B cell (primary cell): ENCODE measurements at places on chromosomes 11 and 22. TPM values are rescaled to one million over a fixed set of nuclear protein-coding genes. Genes with fewer than 3 reads are reported as not detected.

The ADM gene
- 5.6 and 10.4 TPM in 2 replicates for total RNA-seq

The CST6 gene
- not detected in 2 replicates for total RNA-seq

The TP53AIP1 gene
- 0.12 TPM in 1 of 2 replicates, not detected in the other for total RNA-seq

The SLC22A25 gene
- not detected in 2 replicates for total RNA-seq

The VSTM5 gene
- total RNA-seq = not detected in 2 replicates

The UBQLNL gene
- total RNA-seq = 1.3 and 1.4 TPM in 2 replicates

GRCh38 chr11:94060401-94060800, 39.2 kb downstream of the HEPHL1 start:
- DNase-seq = no peak

DNA sequence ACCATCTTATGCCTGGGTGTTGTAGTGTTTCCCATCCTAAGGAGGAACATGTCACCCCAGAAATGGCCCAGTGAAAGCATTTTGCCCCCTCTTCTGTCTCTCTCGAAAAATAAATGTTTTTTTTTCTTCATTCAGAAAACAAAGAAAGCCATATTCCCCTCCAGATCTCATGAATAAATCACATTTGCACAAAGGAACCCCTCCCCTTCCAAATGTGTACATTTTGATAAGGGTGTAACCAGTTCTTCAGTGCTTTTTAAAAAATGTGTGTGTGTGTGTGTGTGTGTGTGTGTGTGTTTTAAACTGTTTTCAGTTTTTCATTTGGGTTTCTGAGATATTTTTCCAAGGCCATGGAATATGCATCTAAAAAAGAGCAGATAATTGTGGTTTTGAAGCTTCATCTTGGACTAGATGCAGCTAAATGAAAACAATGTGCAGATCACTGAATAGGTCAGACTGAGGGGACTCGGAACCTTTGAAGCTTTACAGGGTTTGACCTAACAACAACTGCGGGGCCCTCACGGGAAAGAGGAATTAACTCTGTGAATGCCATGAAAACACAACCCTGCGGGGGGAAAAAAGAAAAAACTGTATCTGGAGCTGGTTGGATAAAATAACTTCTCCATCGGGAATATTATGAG, 76.4 kb downstream of the YAP1 start:
- DNase-seq = no peak

DNA sequence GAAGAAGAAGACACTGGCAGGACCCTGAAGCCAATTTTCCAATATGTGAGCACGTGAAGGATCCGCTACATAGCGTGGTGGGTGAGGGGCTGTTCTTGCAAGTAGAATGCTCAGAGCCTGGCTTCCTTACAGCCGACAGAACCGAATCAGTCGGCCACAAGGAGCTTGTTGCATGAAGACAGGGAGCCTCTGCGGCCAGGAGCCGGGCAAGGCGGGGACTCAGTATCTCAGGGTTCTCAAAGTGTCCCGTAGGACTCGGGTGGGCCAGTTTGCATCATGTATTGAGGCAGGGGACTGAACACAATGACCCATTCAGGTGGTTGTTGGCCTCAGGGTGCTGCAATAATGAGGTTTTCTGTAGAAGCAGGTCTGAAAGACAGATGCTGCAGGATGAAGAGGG, 289.5 kb downstream of the NTM start:
- no peak for DNase-seq

- no peak for DNase-seq
Measured at GRCh38 chr11:702462-703461, 3.3 kb upstream of the EPS8L2 start.

GRCh38 chr11:74992852-74993251, 4.1 kb downstream of the NEU3 start:
- peak; percentile 12 for DNase-seq

DNA sequence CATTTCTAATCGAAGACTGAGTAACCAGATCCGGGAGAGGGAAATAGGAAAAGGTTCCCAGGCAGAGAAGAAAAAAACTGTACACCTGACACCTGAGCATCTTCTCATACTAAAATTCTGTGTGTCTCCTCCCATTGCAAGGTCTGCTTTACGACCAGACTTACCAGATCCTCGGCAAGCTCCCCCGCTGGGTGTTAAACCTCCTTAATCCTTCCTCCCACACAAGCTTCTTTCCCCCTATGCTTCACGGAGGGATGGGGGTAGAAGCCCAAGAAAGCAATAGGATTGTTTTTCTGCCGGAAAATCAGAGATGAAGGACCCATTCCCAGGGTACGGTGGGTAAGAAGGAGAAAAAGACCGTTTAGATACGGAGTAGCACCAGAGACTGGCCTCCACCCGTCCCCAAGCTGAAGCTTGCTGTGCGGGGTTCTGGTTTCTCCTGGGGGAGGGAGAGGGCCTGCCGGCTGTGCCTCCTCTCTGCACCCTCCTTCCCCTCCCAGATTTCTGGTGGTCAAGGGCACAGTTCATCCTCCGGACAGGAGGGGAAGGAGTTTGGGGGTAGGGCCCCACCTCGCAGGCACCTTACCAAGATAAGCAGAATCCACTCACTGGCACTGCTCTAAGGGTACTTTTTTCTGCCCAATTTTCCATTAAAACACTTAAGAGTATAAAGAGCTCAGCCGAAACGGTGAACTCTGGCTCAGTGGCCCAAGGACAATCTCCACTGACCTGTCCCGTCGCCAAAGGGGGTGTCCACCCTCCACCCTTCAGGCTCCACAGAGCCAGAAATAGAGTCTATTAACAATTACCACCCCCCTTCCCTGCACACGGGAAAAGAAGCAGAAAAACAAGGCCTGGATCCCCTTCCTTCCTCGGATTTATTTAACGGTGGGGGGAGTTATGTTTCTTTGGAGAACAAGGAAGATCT, 1.2 kb downstream of the TOB2 start:
- peak; percentile 59 for DNase-seq

DNA sequence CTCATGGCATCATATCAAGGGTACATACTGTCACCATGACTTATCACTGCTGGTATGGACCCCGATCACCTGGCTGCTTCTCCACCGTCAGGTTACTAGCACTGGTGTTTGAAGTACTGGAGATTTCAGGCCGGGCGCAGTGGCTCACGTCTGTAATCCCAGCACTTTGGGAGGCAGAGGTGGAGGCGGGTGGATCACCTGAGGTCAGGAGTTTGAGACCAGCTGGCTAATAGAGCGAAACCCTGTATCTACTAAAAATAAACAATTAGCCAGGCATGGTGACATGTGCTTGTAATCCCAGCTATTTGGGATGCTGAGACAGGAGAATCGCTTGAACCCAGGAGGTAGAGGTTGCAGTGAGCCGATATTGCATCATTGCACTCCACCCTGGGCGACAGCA, 82.4 kb upstream of the ANO1 start:
- DNase-seq = no peak

DNA sequence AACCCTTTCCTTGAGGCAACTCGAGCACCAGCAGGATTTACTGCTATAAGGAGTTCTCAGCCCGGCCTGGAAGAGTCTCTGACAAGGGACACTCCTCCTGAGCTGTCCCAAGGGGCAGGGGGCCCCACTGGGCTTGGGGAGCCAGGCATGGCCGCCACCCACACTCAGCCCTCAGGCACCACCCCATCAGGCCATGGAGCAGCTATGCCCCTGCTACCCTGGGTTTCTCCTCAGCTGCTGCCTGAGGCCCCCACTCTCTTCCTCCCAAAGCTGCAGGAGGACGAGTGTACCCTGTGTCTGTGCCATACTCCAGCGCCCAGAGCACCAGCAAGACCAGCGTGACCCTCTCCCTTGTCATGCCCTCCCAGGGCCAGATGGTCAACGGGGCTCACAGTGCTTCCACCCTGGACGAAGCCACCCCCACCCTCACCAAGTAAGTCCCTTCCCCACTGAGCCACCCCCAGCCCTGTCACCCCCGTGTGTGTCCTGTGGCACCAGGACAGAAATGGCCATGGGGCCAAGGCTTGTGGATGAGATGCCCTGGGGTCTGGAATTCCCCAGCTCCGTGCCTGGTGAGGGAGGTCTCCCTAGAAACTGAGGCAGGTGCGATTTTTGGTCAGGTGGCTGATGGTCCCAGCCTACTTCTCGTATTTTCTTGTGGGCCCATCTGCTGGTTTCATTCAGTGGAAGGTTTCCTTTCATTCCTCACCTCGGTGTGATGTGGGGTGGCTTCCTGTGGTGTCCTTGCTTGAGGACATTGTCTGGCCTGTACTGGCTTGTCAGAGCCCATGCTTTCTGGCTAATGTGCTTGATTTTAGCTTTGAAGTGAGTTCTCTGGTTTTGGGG, 28.4 kb downstream of the TAB1 start:
- no peak for DNase-seq

- peak; percentile 90 for DNase-seq
Measured at GRCh38 chr11:10451426-10452116, 3.5 kb upstream of the AMPD3 start.

DNA sequence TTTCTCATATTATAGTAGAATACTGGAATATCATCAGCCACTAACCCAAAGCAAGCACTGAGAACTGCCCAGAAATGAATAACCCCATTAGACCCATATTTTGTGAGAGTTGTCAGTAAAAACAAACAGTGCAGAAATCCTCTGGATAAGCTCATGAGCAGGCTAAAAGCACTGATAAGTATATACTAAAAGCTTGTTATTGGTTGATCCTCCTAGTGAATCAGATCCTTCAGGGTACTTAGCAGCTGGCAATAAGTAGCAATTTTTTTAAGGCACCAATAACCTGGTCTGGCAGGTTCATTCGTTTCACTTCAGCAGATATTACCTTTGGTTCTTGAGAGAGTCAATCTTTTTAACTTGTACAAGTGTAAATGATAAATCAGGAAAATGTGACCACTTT, 1.2 kb downstream of the NOX4 start:
- DNase-seq = no peak

- DNase-seq = no peak
Measured at GRCh38 chr11:61264795-61265194, 23.8 kb downstream of the PGA5 start.

DNA sequence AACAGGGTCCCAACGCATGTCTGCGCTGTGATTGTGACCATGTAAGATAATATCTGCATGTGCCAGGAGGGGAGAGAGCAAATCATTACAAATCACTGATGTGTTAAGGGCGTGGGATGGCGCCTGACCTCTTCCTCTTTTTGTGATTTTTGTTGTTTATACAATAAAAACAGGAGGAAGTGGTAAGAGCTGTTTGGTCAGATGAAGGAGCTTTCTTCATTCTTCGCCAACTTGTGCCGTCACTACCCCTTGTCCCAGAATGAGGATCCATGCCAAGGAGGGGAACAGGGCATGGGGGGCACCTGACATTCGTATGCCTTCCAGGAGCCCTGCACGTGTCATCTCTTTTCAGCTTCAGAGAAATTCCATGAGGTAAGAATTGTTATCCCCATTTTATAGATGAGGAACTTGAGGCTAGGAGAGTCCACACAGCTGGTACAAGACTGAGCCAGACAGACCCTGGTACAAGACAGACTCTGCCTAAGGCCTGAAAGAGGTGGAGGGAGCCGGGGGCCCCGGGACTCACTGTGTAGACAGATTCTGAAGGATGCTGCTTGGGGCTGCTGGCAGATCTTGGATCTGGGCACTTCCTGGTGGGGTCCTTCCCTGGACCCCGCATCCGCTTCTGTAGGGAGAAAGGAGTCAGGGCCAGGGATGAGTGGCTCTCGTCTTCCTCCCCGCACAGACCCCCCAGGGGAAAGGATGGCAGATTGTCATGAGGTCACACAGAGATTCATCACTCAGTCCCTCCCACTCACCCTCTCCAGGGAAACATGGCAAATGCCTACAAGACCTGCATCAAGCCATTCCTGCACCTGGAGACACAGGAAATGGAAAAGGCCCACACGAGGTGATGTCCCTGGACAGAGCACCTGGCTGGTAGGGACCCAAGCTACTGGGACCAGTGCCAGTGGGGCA, 34.6 kb downstream of the NFAM1 start:
- peak; percentile 91 for DNase-seq

GRCh38 chr22:39234472-39234787, 10.4 kb downstream of the PDGFB start:
- no peak for DNase-seq

DNA sequence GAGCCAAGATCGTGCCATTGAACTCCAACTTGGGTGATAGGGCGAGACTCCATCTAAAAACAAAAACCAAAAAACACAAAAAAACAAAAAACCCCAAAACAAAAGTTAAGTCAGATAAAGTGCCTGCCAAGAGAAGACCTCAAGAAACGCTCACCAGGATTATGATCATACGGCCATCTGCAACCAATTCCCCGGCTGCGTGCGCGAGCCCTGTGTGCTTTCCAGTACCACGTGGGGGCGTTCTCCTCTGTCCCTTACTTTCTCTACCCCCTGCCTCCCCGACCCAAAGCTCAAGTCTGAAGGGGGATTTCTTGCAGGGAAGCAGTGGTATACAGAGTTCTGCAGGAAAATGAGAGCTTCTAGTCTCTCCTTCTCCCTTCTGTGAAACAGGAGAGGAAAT, 10.5 kb upstream of the RPS19BP1 start:
- DNase-seq = peak; percentile 51

DNA sequence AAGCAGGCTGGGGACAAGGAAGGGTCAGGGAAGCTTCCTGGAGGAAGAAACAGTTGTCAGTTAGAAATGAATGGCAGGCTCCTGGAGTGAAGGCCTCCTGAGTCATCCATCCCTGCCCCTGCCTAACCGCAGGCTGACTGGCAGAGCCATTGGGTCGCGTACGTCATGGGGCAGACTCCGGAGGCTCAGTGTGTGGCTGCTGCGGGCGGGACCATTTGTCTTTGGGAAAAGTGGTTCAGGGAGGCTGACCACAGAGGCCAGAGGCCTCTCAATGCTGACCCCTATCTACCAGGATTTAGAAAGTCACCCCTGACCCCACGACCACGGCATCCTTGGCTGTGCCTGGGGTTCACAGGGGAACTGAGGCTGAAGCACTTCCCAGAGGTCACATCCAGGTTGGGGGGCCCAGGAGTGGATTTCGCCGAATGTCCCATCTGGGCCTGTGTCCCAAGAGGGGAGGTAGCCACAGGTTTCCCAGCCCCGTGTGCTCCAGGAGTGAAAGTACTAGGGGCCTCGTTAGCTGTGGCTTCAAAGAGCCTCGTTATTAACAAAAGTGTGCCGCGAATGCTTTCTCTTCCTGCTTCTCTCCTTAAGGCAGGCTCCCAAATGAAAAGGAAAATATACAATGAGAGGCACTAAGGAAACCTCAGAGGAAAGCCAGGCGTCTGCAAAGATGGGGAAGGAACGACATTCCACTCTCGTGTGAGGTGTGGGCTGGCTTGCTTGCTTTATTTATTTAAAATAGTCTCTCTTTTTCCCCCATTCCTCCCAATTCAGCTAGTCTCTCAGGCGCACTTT, 58.9 kb downstream of the FLRT1 start:
- no peak for DNase-seq

GRCh38 chr22:32395107-32395506, 16.9 kb downstream of the RTCB start:
- DNase-seq = no peak

DNA sequence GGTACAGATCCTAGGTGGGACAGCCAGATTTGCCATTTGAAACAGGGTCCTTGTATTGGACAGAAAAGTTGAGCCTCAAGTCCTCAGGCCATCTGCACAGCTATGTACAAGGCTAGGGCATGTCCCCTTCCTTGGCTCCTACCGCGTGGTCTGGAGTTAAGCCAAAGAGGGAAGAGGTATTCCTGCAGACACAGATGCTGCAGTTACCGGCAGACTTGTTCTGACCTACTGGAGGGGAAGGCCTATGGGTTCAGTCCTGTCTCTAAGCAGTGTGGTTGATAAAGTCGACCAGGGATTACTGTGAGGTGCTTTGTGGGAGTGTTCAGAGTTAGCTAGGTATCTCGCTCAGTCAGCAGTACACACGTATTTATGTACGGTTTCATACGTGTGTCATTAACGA, 180.6 kb downstream of the ADAMTS15 start:
- no peak for DNase-seq
